ENCODE measurements at places on chromosomes 7 and 10. TPM values are rescaled to one million over a fixed set of nuclear protein-coding genes. Genes with fewer than 3 reads are reported as not detected.

DNA sequence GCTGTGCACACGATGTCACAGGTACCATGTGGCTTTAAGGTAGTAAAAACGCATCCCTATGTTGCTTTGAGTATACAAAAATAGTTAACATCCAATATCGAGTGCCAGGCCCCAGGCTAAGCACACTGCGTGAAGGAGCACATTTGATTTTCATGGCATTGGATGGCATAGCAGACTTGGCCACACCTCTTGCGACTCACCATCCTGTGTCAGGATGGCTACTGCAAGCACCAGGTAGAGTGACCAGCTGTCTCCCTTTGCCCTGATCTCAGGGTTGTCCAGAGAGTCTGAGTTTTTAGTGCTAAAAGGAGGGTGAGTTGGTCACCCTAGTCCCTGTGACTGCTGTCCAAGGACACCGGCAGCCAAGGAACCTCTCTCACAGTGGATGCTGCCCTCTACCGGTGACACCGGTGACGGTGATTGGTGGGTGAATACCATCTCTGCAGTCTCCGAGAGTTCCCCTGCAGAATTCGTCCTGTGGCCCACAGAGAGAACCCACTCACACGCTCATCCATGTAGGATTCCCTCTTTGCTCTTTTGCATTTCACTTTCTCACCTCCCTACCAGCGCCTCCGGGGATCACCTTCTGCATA is 76.1 kb downstream of the BICC1 start:
- no peak for DNase-seq

- DNase-seq, result no peak
Measured at GRCh38 chr10:24897326-24897926, 55.0 kb downstream of the PRTFDC1 start.

- no peak for DNase-seq
Measured at GRCh38 chr7:116665332-116665996, 6.5 kb upstream of the MET start.

Gene SEMA4G
- 1.2 TPM for total RNA-seq

Gene NPSR1
- total RNA-seq, result not detected

- DNase-seq, result no peak
Measured at GRCh38 chr10:45409782-45410181, 35.8 kb downstream of the ALOX5 start.

- no peak for DNase-seq
Measured at GRCh38 chr10:75319274-75319673, 82.3 kb downstream of the ZNF503 start.

DNA sequence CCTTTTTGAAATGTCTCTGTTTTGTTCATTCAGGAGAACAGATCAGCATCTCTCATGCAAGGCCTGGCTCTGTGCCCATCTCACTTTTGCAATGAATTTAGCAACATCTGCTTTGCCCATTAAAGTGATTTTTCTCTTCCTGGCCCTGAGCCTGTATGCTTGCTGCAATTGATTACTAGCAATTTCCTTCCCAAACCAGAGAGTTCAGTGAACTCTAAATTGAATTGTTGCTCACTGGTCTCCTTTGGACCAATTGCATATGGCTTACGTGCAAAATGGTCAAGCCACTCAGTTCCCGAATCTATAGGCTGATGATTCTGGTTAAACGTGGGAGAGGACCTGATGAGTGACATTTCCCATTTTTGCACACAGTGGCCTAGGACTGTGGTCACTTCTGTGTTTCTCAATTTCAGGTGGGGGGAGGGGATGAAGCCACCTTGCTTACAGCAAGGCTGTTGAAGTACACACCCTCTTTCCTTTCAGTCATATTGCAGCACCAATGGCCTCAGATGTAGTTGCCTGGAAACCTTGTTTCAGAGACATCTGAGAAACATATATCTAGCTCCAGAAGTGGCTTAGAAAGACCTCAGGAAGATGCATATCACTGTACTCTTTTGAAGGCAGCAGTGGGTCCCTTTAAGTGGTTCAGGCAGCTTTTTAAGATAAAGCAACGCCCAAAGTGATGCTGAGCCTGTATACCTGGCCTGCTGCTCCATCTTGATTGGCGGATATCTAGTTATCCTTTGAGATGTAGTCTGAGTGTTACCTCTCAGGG is 201.4 kb downstream of the PTEN start:
- DNase-seq, result no peak

- DNase-seq, result no peak
Measured at GRCh38 chr7:88105231-88105630, 114.6 kb downstream of the SRI start.

Gene EEF1AKMT2
- 16.0 TPM for total RNA-seq

DNA sequence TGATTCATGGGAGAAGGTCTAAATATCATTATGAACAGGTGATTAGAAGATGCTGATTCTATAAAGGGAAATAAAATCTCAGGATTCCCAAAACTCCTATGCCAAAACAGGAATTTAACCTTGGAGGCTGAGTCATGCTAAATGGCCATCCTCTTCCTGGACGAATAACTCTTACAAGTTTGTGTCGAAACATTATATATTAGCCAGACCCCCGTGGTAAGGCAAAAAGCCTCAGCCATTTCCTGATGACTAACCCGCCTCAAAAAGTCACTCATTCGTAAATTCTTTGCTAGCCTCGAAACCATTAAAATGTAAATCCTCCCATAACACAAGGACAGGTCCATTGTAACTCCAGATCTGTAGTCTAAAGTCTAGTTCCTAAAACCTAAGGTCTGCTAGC is 32.0 kb downstream of the CUL2 start:
- DNase-seq, result peak; percentile 85

DNA sequence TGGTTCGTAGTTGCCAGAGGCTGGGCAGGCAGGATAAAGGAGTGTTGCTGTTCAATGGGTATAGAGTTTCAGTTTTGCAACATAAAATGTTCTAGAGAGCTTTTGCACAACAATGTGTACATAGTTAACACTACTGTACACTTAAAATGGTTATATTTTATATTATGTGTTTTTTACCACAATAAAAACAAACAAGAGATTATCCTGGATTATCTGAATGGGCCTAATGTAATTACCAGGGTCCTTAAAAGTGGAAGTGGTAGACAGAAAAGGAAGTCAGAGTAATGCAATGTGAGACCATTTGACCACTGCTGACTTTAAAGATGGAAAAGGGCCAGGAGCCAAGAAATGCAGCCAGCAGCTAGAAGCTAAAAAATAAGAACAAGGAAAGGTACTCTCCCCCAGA is 159.7 kb downstream of the SGMS1 start:
- DNase-seq, result no peak

DNA sequence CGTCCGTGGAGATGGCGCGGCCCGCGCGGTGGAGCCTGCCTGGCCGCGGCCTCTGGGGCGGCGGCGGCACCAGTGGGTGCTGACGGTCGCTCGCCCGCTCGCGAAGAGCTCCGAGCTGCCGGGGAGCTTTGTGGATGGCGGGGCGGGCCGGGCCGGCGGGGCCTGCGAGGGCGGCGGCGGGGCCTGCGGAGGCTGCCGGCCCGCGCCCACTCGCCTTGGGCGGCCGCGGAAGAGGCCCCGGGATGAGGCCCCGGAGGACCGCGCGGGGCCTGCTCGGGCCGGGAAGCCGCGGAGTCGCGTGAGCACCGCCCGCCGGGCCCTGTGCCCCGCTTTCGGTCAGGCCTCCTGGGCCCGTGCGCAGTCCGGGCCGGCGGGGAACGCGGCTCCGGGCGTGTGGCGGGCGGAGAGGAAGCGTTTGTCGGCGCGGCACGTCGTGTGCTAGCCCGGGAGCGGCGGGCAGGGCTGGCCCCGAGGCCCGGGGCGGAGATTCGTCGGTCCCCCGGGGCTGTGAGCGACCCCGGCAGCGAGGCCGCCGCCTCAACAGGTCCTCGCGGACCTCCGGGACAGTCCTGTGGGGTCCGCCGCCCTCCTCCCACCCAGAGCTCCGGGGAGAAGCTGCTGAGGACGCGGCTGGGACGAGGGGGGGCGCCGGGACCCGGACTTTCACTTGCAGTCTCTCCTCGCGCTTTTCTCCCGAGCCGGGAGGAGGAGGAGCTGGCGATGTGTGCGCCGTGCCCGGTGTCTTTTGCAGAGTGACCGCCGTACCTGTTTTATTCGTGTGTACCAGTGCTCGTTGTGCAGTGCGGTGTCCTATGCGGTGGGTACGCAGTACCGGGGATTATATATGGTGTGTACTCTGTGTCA is 578 bp downstream of the ZMYND11 start:
- DNase-seq, result no peak

Gene CALHM1
- total RNA-seq, result not detected

GRCh38 chr10:97574374-97575126 is 2.0 kb downstream of the ANKRD2 start:
- peak; percentile 96 for DNase-seq

Gene PIP
- total RNA-seq, result not detected

GRCh38 chr7:131949659-131950058 is 393.2 kb upstream of the PODXL start:
- DNase-seq, result no peak

DNA sequence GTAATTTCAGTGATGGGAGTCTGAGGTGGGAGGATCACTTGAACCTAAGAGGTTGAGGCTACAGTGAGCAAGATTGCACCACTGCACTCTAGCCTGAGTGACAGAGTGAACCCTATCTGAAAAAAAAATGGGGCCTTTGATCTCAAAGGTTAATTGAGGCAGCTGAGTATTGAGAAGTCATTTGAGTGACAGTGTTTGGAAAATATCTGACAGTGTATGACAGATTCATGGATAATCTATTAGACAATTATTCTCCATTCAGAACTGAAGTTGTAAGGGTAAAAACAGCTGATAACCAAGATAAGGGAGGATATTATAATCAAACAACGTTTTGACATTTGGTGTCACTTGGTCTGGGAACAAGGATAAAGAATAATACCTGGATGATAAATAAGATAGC is 50.9 kb upstream of the CD36 start:
- no peak for DNase-seq

DNA sequence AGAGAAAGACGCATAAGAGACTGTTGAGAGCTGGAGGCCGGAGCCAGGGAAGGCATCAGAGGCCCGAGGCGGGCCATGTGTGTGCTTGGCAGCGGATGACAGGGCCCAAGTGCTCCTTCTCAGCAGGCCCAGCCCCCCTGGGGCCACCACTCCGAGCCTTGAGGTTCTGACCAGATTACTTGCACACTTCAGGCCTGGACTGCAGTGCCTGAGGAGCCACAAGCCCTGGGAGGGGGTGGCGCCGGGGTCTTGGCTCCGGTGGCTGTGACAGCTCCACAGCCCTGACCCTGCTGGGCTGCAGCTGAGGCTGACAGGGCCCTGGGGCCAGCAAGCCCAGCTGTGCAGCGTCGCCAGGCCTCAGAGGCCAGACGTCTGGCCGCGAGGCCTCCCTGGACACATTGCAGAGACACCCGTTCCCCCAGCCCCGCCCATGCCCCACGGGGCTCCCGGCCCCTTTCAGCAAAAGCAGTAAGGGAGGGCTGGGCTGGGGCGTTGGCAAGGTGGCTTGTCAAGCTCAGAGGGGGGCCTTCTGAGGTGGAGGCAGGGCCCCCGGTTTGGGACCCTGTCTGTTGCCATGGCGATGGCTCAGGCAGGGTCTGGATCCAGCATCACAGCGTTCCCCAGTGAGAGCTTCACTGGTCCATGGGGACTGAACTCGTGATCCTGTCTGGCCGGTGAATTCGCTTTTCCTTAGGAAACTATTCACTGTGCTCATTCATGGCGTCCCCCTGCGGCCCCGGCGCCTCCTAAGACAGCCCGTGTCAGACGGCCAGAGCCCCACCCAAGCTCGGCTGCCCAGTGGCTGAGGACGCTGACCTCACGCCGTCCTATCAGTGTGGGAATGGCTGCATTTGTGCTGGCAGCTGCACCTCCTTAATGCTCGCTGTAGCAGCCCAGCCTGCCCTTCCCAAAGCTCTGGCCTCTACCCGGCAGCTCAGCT is 5.7 kb downstream of the ELN start:
- no peak for DNase-seq

Gene SEC31B
- 2.9 TPM for total RNA-seq

DNA sequence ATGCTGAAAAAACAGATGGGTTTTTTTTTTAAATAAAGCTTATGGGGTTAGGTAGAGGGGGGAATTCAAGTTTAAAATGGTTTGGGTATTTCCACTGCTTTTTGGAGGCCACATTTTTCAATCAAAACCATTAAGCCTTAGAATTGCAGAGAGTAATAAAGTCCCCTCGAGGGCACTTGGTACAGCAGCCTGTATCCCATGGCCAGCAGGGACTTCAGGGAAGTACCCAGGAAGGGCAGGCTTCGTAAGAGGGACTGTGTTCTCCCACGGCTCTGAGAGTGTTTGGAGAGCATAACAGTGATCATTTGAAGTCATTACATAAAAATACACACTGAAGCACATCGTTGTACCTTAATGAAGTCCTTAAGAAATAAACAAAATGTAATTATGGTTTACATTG is 432.7 kb downstream of the DPP6 start:
- no peak for DNase-seq

DNA sequence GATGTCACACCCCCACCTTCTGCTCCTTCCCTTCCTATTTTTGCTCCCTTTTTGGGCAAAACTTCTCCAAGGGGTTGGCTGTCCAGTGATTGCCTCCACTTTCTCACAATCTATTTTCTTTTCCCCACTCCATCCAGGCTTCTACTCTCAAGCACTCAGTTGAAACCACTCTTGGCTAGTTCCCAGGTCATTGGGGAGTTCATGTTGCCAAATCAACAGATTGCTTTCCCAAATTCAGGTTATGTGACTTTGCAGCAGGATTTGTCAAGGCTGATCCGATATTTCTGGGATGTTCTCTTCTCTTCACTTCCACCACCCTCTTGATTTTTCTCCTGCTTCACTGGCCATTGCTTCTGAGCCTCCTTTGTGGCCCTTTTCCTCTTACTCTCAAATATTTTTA is 258.7 kb upstream of the SLC26A5 start:
- DNase-seq, result no peak

Gene GPR37
- 2.3 TPM for total RNA-seq

Gene POM121L12
- total RNA-seq, result not detected

Gene HKDC1
- 42.0 TPM for total RNA-seq

- DNase-seq, result no peak
Measured at GRCh38 chr7:2295936-2296620, 18.2 kb downstream of the SNX8 start.

- no peak for DNase-seq
Measured at GRCh38 chr10:79377557-79378382, 30.5 kb downstream of the PPIF start.

GRCh38 chr7:88628363-88629085 is 131.0 kb upstream of the ZNF804B start:
- DNase-seq, result no peak

Gene AMPH
- 0.07 TPM for total RNA-seq

DNA sequence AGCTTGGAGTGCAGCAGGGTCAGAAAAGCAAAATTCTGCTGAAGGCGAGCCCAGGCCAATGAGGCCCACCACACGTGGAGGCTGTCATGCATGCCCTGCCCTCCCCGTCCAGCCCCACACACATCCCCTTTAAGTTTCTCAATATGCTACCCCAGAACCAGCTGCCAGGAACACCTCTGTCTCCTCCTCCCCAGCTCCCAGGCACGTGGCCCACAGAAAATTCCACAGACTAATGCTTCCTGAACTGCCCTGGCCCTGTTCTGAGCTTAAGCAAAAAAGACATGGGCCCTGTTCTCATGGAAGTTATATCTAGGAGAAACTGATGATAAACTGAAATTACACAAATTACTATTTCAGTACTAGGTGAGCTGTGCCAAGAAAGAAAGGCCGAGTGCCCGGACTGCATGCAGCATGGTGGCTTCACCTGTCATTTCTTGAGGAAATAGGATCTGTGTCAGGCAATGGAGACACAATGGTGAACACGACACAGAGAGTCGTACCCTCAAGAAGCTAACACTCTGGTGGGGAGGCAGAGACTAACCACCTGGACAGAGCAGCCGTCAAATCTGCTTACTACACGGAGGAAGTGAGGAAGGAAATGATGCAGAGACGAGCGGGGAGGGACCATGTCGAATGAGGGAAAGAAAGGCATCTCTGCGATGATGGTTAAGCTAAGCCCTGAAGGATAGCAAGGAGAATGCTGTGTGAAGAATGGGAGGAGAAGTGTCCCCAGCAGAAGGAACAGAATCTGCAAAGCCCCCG is 44.5 kb downstream of the PODXL start:
- no peak for DNase-seq

Gene RADIL
- total RNA-seq, result 2.4 TPM

Measured in epithelial cell of proximal tubule (primary cell).